A673 (cell line): ENCODE measurements at places on chromosomes 16 and 17.

DNA sequence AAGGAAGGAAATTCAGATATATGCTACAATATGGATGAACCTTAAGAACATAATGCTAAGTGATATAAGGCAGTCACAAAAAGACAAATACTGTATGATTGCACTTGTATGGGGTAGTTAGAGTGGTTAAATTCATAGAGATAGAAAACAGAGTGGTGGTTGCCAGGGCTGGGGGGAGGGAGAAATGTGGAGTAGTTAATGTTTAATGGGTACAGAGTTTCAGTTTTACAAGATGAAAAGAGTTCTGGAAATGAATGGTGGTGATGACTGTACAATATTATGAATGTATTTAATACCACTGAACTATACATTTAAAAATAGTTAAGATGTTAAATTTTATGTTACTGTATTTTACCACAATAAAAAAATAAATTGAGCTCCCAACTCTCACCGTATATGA lies 157.9 kb downstream of the TOX3 start:
- no peak overlapping the region for H3K4me3 ChIP-seq
- no peak overlapping the region for H3K27ac ChIP-seq
- no peak for DNase-seq
- H3K36me3 ChIP-seq, result no peaks in the 10 kb centered on the region
- H3K4me1 ChIP-seq, result no peaks in the 10 kb centered on the region
- H3K27me3 ChIP-seq, result peaks cover 17% of the 10 kb centered on the region

GRCh38 chr17:39014795-39015545 lies 47.8 kb upstream of the FBXO47 start:
- H3K4me1 ChIP-seq, result no peaks in the 10 kb centered on the region
- no peak for DNase-seq
- H3K27me3 ChIP-seq, result no peaks in the 10 kb centered on the region
- no peaks in the 10 kb centered on the region for H3K36me3 ChIP-seq
- no peak overlapping the region for H3K27ac ChIP-seq
- H3K4me3 ChIP-seq, result no peak overlapping the region

- H3K27ac ChIP-seq, result no peak overlapping the region
- no peaks in the 10 kb centered on the region for H3K4me1 ChIP-seq
- peaks cover 17% of the 10 kb centered on the region for H3K27me3 ChIP-seq
- no peak overlapping the region for H3K4me3 ChIP-seq
- H3K36me3 ChIP-seq, result no peaks in the 10 kb centered on the region
Measured at GRCh38 chr17:51319186-51319585, 58.8 kb downstream of the UTP18 start.

DNA sequence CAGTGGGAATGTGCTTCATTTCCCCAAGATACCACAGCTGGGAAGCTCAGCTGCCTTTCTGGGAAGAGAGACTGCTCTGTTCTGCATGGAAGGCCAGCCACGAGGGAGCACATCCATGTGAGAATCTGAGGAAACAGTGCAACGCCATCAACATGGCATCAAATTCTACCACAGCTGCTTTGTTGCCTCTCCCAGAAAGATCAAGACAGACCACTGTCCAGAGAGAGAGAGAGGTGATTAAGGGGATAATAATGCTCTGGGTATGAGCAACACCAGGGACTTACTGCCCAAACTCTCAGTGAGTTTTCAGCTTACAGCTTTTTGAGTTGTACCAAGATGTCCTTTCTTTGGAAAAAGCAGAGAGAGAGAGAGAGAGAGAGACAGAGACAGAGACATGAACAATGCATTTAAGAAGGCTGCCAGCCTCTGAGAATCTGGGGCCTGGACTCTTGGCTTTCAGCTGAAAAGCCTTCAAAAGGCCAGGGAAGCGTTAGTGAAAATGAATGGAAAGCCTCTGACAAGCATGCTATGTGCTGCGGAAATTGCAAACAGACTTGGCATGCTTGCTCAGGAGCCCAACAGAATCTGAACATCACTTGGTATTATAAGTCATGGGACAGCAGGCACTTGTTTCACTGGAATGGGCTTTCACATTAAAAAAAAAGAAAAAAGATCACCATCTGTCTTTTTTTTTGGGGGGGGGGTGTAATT lies 223.1 kb downstream of the MAP2K6 start:
- H3K36me3 ChIP-seq, result no peaks in the 10 kb centered on the region
- H3K27me3 ChIP-seq, result peaks cover 3% of the 10 kb centered on the region
- H3K4me3 ChIP-seq, result no peak overlapping the region
- no peak for DNase-seq
- no peak overlapping the region for H3K27ac ChIP-seq

- H3K36me3 ChIP-seq, result no peaks in the 10 kb centered on the region
- no peaks in the 10 kb centered on the region for H3K27me3 ChIP-seq
- no peak overlapping the region for H3K4me3 ChIP-seq
- no peaks in the 10 kb centered on the region for H3K4me1 ChIP-seq
- peak; percentile 30 for DNase-seq
- H3K27ac ChIP-seq, result no peak overlapping the region
Measured at GRCh38 chr17:64172510-64172909, 42.6 kb upstream of the ERN1 start.

DNA sequence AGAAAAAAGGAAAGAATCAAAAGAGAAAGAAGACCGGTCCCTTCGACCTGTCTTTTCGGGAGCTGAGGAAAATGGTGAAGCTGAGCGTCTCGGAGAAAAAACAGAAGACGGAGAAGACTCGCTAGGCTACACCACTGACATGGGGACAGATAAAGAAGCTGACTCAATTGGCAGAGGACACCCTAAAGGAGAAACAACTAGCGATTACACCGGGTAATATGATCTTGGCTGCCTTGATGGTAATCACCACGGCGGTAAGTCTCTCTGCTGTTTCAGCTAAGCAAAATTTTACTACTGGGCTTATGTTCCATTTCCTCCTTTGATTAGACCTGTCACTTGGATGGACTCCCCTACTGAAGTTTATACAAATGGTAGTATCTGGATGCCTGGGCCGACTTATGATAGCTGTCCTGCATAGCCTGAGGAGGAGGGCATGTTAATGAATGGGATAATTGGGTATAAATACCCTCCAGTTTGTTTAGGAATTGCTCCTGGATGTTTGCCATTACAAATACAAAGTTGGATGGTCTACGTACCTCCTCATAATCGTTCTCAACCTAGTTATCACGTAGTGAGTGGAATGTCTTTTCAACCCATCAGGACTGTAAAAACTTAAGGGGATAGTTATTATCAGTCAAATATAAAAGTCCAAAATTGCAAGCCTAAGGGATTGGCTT lies 24.1 kb downstream of the ALOX15B start:
- H3K4me3 ChIP-seq, result peak overlapping the region; percentile 27
- H3K36me3 ChIP-seq, result no peaks in the 10 kb centered on the region
- no peak overlapping the region for H3K27ac ChIP-seq
- peaks cover 14% of the 10 kb centered on the region for H3K27me3 ChIP-seq
- peaks cover 10% of the 10 kb centered on the region for H3K4me1 ChIP-seq

DNA sequence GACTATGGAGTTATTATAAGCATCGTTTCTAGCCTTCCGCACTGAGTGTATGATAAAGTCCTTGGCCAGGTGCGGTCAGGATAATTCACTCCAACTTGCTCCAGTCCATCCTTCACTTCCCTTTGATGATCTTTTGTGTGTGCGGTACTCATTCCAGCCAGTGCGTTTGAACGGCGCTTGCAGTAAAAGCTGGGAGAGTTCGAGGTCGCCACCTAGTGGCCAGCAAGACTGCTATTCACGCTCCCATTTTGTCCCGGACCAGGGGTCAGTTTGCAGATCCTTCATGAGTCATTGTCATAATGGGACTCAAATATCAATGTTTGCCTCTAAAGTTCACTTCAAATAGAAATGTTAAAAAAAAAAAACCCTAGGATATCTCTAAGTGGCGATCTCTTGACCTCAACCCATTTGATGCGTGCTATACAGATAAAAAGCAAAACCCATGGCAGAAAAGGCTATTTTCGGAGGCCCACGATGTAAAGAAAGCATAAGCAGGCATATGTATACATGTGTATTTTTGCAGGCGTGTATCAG lies 417.1 kb downstream of the TMEM114 start:
- peak; percentile 82 for DNase-seq
- peaks cover 2% of the 10 kb centered on the region for H3K27me3 ChIP-seq
- no peaks in the 10 kb centered on the region for H3K36me3 ChIP-seq

DNA sequence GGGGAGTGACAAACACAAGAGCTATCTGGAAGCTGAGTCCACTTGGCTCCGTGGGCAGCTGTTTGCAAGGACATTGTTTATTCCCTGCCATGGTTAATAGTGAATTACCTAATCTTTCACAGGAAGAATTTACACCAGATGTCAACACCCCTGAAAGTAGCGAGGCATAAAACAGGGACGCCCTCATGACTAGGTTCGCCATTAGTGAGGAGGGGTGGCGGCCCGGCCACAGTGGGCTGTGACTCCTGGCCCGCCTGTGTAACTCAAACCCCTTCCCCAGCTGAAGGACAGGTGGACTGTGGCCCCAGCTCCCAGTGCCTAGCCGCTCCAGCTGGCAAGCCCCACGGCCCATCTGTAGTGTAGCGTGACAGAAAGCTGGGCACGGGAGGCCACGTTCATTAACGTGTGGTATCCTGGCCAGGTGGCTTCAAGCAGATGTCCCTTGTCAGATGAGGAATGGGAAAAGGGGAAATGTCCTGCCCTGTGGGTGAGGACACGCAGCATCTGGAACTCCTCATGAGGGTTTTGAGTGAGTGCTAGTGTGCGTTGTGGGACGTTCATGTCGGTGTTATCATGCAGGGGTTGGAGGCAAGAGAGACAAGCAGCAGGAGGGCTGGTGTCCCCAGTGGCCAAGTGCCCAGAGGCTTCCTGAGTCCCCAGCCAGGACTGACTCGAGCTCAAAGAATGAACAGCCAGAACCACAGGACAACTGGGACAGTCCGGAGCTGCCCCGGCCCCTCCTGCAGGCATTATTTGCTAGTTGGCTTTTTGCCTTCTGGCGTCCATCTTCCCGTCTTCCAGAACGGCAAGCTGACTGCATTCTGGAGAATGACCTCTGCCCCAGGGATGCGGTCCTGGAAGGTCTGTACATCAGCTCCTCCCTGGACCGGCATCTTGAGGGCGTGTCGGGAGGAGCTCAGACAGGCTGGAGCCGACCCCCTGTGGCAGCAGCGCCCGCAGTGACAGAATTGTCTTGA lies 19.2 kb downstream of the KDM8 start:
- no peak overlapping the region for H3K4me3 ChIP-seq
- no peaks in the 10 kb centered on the region for H3K36me3 ChIP-seq
- no peaks in the 10 kb centered on the region for H3K27me3 ChIP-seq
- no peak for DNase-seq
- H3K4me1 ChIP-seq, result no peaks in the 10 kb centered on the region

DNA sequence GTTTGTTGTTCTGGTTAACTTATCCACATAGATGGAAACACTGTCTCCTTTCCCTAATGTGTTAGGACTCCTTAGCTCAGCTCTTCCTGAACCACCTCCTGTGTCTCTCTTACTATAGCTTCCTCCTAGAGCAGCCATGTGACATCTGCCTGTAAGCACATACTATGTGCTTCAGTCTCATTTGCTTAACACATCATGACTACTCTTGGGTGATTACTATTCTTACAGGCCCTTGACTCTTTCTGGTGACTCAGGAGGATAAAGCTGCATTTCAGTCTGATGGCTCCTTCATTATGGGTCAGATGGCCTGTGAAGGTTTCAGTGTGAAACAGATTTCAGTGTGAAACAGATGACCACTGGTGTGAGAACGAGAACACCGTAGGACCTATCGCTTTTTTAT lies 320 bp upstream of the KRTAP4-2 start:
- H3K4me1 ChIP-seq, result no peaks in the 10 kb centered on the region
- no peak for DNase-seq
- H3K36me3 ChIP-seq, result no peaks in the 10 kb centered on the region
- no peak overlapping the region for H3K4me3 ChIP-seq

- H3K4me1 ChIP-seq, result no peaks in the 10 kb centered on the region
- no peak overlapping the region for H3K4me3 ChIP-seq
- no peaks in the 10 kb centered on the region for H3K36me3 ChIP-seq
- peak; percentile 31 for DNase-seq
Measured at GRCh38 chr17:72976971-72977770, 115.3 kb downstream of the SLC39A11 start.

DNA sequence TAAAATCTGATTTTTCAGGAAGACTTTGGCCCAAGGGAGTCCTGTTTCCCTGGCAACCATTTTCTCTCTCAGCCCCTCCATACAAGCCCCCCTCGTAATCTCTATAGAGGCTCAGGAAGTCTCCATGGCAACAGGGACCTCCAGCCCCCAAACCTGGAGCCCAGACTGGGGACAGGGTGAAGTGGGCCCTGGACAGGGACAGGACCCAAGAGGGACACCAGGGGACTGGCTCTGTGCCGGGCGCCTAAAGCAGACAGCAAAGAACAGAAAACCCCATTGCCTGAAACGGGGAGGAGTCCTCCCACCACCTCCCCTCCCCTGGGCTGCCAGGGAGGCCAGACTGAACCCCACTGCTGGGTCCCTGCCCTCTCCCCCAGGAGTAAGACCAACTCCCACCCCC lies 40.6 kb downstream of the CPNE2 start:
- DNase-seq, result no peak
- H3K4me3 ChIP-seq, result no peak overlapping the region
- peak overlapping the region; percentile 57 for H3K27ac ChIP-seq
- peaks cover 10% of the 10 kb centered on the region for H3K4me1 ChIP-seq

DNA sequence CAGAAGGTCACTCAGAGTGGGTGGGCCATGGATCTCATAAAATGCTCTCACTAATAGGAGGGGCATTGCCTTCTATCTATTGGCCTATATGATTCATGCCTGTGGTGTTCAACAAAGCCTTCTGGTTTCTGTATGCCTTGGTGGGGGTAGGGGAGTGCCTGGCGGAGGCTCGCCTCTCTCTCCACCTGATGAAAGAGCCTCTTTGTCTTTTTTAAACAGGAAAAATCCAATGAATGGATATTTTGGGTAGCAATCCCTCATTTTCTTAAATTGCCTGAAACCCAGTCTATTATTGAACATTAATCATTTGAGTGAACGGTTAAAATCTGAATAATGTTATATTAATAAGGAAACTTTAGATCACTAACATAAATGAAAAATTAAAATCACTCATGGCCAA lies 90.6 kb downstream of the TOX3 start:
- no peak overlapping the region for H3K4me3 ChIP-seq
- no peaks in the 10 kb centered on the region for H3K27me3 ChIP-seq
- no peaks in the 10 kb centered on the region for H3K36me3 ChIP-seq

GRCh38 chr17:59105852-59106462 lies 723 bp downstream of the TRIM37 start:
- H3K4me1 ChIP-seq, result no peaks in the 10 kb centered on the region
- DNase-seq, result peak; percentile 68
- H3K27me3 ChIP-seq, result no peaks in the 10 kb centered on the region
- H3K4me3 ChIP-seq, result peak overlapping the region; percentile 97
- peak overlapping the region; percentile 89 for H3K27ac ChIP-seq

DNA sequence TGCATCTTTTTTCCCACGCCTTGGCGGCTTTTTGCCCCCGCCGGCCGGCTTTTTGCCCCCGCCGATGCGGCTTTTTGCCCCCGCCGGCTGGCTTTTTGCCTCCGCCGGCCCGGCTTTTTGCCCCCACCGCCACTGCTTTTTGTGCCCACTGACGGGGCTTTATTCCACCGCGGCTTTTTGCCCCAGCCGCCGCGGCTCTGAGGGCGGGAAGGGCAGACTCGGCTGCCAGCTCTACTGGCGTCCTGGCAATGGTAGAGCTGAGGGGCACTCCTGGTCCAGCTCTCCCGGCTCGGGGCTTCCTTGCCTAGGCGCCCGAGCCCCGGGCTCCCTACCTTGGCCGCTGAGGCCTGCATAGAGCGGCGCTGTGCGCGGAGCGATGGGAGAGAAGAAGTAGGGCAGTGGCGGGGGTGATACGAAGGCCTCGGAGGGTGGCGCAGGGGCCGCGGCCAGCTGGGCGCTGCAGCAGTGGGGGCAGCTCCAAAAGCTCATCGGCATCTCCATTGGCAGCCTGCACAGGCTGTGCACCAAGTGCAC lies 591.4 kb downstream of the TP53TG3F start:
- no peaks in the 10 kb centered on the region for H3K36me3 ChIP-seq
- DNase-seq, result no peak
- no peak overlapping the region for H3K4me3 ChIP-seq
- no peaks in the 10 kb centered on the region for H3K27me3 ChIP-seq
- H3K27ac ChIP-seq, result no peak overlapping the region
